ENCODE measurements at places on chromosomes 11 and 22. TPM values are rescaled to one million over a fixed set of nuclear protein-coding genes. Genes with fewer than 3 reads are reported as not detected.

- H3K27ac ChIP-seq = no peak overlapping the region
- H3K27me3 ChIP-seq = no peaks in the 10 kb centered on the region
- H3K4me3 ChIP-seq = no peak overlapping the region
- no peak for DNase-seq
- H3K4me1 ChIP-seq = no peaks in the 10 kb centered on the region
Measured at GRCh38 chr11:108370990-108371389, 96.3 kb downstream of the C11orf65 start.

DNA sequence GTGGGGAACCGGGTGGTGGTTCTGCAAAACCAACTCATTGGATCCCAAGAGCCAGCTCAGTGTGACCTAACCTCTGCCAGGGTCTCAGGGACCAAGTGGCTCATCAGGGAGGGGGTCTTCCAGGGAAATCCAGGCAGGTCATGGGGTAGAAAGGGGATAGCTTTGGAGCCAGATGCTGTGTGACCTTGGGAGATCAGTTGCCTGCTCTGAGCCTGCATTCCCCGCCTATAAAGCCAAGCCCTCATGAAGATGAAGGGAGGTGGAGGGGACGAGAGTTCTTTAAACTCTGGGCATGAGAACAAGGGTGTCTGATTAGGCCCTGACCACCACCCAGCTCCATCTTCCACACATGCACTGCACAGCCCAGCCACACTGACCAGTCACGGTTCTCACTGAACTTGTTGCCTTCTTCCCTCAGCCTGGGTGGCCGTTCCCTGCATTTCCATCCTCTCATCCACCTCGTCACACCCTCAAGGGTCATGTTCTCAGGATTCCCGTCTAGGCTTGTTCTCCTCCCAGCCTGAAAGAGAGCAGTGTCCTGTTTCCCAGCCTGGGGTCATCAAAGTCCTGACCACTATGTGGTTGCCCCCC, 475.5 kb downstream of the TBC1D22A start:
- H3K27ac ChIP-seq = no peak overlapping the region
- no peaks in the 10 kb centered on the region for H3K27me3 ChIP-seq
- DNase-seq = no peak
- H3K36me3 ChIP-seq = no peaks in the 10 kb centered on the region
- no peak overlapping the region for H3K4me3 ChIP-seq
- no peaks in the 10 kb centered on the region for H3K4me1 ChIP-seq

GRCh38 chr11:9972989-9973388, 309.1 kb downstream of the SWAP70 start:
- H3K36me3 ChIP-seq = no peaks in the 10 kb centered on the region
- peak; percentile 74 for DNase-seq
- peaks cover 14% of the 10 kb centered on the region for H3K4me1 ChIP-seq
- H3K4me3 ChIP-seq = no peak overlapping the region

DNA sequence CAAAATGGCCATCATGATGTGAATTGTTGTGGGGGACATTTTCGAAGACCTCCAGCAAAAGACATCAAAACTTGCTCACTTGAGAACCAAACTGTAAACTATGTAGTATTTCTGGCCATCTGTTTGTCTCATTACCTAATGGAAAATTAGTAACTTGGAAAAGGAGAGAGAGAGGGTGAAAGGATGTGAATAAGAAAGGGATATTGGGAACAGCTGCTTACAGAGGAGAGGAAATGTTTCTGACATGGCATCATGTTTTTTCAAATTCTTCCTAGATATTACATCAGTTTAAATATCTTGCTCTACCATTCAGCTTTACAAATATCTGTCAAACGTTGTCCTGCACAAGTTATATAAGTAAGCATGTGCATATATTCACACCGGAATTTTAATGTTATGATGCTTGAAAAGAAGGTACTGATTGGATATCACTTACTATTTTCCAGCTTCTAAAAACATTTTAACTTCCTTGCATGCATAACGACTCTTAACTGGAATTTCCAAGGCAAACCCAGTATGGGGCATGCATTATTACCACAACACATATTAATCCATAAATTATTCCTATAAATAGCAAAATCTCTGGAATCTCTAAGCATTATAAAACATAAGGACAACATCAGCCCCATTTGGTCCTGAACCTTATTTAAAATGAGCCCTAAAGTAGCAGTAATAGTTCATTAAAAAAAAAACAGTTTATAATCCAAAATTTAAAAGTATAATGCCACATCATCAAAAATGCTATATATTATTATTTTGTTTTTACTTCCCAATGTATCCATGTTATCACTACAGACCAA, 20.0 kb downstream of the GUCY1A2 start:
- no peak overlapping the region for H3K27ac ChIP-seq
- no peak for DNase-seq
- no peaks in the 10 kb centered on the region for H3K4me1 ChIP-seq
- no peaks in the 10 kb centered on the region for H3K36me3 ChIP-seq

The DBX1 gene
- polyA plus RNA-seq = not detected

DNA sequence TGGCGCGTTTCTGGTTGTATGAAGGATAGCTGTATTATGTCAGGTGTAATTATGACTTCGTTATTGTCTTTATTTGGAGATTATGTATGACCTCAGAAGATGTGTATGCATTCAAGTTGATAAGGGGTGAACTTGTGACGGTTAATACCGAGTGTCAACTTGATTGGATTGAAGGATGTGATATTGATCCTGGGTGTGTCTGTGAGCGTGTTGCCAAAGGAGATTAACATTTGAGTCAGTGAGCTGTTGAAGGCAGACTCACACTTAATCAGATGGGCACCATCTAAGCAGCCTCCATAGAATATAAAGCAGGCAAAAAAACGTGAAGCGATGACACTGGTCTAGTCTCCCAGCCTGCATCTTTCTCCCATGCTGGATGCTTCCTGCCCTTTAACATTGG, 15.3 kb upstream of the CD82 start:
- peaks cover 2% of the 10 kb centered on the region for H3K27me3 ChIP-seq
- no peak overlapping the region for H3K4me3 ChIP-seq

DNA sequence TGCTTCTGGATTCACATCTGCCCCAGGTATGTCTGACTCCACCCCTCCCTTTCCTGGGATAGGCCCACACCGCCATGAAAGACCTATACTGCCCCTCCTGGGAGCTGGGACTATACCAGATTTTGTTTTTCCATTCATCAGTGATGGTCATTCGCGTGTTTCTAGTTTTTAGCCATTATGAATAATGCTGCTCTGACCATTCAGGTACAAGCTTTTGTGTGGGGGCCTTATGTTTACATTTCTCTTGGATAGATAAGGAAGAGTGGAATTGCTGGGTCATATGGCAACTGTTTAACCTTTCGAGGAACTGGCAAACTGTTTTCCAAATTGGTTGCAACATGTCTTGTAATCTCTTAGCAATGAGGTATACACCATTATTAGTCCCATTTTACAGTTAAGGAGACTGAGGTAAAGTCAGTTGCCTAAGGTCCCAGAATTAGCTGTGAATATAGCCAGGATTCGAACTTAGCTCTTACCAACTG, 1.2 kb upstream of the TBC1D10A start:
- H3K4me3 ChIP-seq = no peak overlapping the region
- H3K4me1 ChIP-seq = peaks cover 13% of the 10 kb centered on the region
- no peaks in the 10 kb centered on the region for H3K27me3 ChIP-seq
- DNase-seq = no peak
- peaks cover 7% of the 10 kb centered on the region for H3K36me3 ChIP-seq
- no peak overlapping the region for H3K27ac ChIP-seq

The HTR3B gene
- polyA plus RNA-seq = not detected

DNA sequence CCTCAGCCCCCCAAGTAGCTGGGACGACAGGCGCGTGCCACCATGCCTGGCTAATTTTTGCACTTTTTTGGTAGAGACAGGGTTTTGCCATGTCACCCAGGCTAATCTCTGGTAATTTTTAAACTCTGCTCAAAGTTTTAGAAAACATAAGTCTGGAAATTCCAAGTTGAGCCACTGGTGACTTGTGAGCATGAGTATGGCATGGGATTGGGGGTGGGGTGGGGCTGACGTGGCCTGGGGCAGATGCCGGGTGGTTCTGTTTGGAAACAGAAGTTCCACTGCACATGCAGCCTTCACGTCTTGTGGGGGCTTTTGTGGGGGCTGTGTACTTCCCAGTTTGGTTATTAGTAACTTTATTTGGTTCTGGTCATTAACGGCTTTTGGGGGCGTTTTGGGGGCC, 67.3 kb downstream of the PTPRJ start:
- H3K27ac ChIP-seq = no peak overlapping the region
- no peaks in the 10 kb centered on the region for H3K36me3 ChIP-seq
- no peaks in the 10 kb centered on the region for H3K27me3 ChIP-seq
- no peak for DNase-seq
- H3K4me1 ChIP-seq = no peaks in the 10 kb centered on the region

GRCh38 chr11:69560141-69560790, 78.8 kb downstream of the LINC01488 start:
- DNase-seq = no peak
- H3K27me3 ChIP-seq = peaks cover 3% of the 10 kb centered on the region
- no peaks in the 10 kb centered on the region for H3K4me1 ChIP-seq

DNA sequence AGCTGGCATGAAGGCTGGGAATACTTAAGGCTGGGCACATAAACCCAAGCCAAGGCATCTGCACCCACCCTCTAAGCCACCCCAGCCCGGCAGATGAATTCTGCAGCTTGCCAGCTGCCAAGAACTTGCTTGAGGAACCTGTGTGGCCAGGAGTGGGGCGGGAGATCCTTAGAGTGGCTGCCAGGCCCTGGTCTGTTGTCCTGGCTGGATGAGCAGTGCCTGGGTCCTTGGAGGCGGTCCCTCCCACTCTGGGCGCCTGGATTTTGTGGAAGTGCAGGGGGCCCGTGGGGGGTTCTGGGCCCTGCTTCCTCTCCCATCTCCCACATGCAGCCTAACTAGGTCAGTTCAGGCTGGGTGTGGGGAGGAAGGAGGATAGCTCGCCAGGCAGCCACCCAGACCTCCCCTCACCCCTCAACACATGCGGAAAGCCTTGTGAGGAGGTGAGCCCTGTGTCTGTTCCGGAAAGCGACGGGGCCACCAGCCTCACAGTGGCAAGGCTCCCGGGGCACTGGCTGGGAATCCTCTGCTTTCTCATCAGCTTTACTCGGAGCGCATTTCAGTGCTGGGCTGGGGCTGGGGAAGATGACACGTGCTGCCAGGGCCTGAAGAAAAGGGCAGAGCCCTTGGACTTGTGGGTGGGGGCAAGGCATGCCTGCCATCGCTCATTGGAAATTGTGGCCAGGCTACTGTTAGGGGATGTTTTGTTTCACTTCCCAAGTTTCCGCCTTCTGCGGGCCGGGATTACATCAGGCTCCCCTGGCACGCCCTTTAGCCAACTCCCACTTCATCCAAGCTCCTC, 8.4 kb downstream of the DAGLA start:
- peak; percentile 57 for DNase-seq
- H3K27me3 ChIP-seq = no peaks in the 10 kb centered on the region
- H3K4me3 ChIP-seq = no peak overlapping the region
- H3K27ac ChIP-seq = peak overlapping the region; percentile 37
- no peaks in the 10 kb centered on the region for H3K36me3 ChIP-seq
- peaks cover 10% of the 10 kb centered on the region for H3K4me1 ChIP-seq

The C11orf97 gene
- polyA plus RNA-seq = not detected

DNA sequence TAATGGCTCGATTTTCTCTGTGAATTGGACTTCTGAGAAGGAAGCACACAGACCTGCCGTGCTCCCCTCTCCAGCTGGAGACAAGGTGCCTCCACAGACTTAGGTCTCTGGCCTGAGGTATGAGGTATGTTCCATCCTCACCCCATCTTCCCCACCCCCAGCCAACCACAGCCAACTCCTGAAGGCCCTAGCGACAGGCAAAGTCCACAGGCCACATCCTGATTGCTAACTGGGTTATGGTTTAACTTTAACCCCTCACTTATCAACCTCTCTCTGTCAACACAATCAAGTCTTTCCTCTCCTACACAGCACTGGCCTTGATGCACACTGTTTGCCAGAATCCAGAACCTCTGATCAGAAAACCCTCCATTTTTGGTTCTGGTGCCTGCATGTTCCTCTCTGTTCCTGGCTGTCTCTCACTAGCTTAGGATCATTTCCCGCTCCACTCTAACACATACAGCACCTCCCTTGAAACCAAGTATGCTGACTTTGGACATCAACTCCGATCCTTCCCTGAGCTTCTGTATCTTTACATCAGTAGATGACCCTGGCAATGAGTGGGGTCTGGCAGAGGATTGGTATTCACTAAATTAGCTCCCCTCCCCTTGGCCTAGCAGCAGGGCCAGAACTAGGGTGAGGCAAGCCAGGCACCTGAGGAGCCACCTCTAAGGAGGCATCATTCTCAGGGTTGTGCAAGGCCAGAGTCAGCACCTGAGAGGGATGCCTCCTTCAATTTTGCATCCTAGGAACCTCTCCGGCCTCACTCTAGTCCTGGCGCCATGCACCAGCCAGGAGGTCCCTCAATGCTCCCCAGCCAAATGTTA, 22.0 kb downstream of the JAML start:
- peaks cover 15% of the 10 kb centered on the region for H3K4me1 ChIP-seq
- no peak for DNase-seq

The SYCE3 gene
- polyA plus RNA-seq = not detected

DNA sequence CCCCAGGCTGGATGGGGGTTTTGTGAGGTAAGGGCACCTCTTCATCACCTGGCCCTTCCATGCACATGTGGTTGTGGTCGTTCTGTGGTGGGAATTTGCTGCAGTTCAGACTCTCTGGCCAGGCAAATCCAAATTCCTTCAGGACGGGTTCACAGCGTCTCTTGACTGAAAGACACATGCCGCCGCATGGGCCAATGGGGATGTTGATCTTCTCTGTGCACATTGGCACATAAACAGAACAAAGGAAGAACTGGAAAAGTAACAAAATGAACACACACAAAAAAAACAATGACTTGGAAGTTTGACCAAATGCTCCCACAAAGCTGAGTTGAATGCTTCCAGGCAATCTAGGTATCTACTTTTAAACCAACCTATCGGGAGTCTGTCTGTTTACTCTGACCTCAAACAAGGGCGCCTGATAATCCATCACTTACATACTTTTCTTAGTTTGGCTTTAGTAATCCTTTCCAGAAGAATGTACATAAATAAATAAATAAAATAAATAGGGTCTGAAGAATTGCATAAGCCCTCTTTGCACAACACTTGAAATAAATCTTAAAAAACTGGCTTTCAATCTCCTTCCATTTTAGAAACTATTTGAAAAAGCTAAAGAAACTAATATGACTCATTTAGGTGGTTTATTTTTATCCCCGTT, 2.8 kb downstream of the FZD4 start:
- H3K36me3 ChIP-seq = peaks cover 14% of the 10 kb centered on the region
- peak overlapping the region; percentile 10 for H3K4me3 ChIP-seq
- peak; percentile 75 for DNase-seq
- peaks cover 61% of the 10 kb centered on the region for H3K4me1 ChIP-seq

DNA sequence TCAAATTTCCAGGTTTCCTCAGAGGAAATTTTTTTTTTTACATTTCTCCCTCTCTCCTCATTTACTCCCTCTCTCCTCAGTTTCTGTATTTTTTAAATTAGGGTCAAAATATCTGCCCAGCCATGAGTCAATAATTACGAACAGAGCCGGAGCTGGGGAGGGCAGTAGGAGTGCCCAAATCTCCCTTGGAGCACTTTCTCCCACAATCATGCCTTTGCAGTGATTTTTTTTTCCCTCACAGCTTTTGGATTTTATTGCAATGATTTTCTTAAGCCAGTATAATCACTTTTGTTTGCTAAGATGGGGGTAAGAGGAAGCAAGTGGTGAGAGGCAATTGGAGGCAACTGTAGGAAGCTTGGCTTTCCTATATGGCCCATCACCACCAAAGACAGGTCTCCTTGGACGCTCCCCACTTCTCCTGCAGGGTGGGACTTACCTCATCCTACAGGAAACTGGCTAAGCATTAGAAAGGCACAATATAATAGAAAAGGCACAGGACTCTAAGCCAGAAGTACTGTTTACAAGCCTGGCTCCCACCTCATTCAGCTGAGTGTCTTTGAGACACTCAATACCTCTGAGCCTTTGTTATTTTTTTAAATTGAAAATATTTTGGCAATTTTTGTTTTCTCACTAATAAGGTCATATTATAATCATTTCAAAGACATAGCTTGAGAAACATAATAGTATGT, 192.6 kb upstream of the PITPNB start:
- no peaks in the 10 kb centered on the region for H3K4me1 ChIP-seq
- no peak for DNase-seq
- H3K4me3 ChIP-seq = no peak overlapping the region
- no peak overlapping the region for H3K27ac ChIP-seq
- peaks cover 2% of the 10 kb centered on the region for H3K36me3 ChIP-seq
